ENCODE measurements at places on chromosomes 13 and 19. TPM values are rescaled to one million over a fixed set of nuclear protein-coding genes. Genes with fewer than 3 reads are reported as not detected.

PRR12 gene
- 30.9 TPM for total RNA-seq

PDE4C gene
- total RNA-seq, result 7.6 TPM

EXOSC5 gene
- total RNA-seq, result 12.4 TPM

CEACAM16 gene
- total RNA-seq, result not detected

SOHLH2 gene
- total RNA-seq, result not detected

RFPL4AL1 gene
- not detected for total RNA-seq

MBD3L3 gene
- not detected for total RNA-seq

MAP1S gene
- 71.4 TPM for total RNA-seq

C19orf47 gene
- 16.1 TPM for total RNA-seq

IGFL3 gene
- total RNA-seq, result not detected

CFAP97D2 gene
- not detected for total RNA-seq

FSD1 gene
- 1.5 TPM for total RNA-seq

TMEM59L gene
- total RNA-seq, result 2.2 TPM

NPAS1 gene
- 1.3 TPM for total RNA-seq

ZNF763 gene
- total RNA-seq, result 5.2 TPM

KLK4 gene
- not detected for total RNA-seq

ZNF726 gene
- total RNA-seq, result 2.0 TPM

NANOS2 gene
- total RNA-seq, result not detected

TTYH1 gene
- total RNA-seq, result not detected

IQCN gene
- total RNA-seq, result 4.9 TPM

MISP3 gene
- 6.7 TPM for total RNA-seq

ATP4A gene
- total RNA-seq, result not detected

SPIB gene
- total RNA-seq, result 0.52 TPM

TEX29 gene
- total RNA-seq, result 0.81 TPM

LHB gene
- not detected for total RNA-seq

ATP12A gene
- total RNA-seq, result not detected

ZNF497 gene
- 1.4 TPM for total RNA-seq

GJB2 gene
- 0.93 TPM for total RNA-seq

PODNL1 gene
- 2.8 TPM for total RNA-seq

Data from upper lobe of right lung (tissue), 1 donor.